Ovary (tissue), 10 donors: ENCODE measurements at places on chromosomes 5 and 9. TPM values are rescaled to one million over a fixed set of nuclear protein-coding genes. Genes with fewer than 3 reads are reported as not detected.

HRCT1 gene
- 3.7 TPM for total RNA-seq

PPP3R2 gene
- total RNA-seq, result not detected

GRCh38 chr5:37714756-37715155, 125.1 kb downstream of the GDNF start:
- no peak for DNase-seq

GRCh38 chr5:59348189-59348588, 545.3 kb downstream of the PDE4D start:
- no peak for DNase-seq
